ENCODE measurements at places on chromosomes 12 and 14.

- no peak for DNase-seq
Observed at GRCh38 chr12:103415681-103416080, 80.1 kb downstream of the C12orf42 start.

DNA sequence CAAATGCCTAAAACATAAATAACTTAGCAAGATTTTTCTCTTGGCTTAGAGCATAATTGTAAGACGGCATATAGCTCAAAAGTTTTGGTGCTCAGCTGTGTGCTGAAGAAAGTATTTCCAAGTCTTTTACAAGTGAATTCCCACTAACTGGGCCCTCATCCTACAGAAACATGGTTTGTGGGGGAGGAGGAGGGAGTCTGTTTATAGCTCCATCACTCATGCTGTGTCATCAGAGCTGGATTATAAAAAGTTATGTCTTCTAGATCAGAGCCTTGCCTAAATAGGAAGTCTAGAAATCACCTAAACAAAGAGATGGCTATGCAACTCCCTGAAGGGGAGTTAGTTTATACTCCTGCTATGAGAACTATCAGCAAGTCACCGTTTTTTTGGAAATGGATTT, 65.9 kb upstream of the OTOGL start:
- peak; percentile 53 for DNase-seq

- DNase-seq = no peak
Observed at GRCh38 chr14:31582836-31583452, 21.7 kb downstream of the NUBPL start.

DNA sequence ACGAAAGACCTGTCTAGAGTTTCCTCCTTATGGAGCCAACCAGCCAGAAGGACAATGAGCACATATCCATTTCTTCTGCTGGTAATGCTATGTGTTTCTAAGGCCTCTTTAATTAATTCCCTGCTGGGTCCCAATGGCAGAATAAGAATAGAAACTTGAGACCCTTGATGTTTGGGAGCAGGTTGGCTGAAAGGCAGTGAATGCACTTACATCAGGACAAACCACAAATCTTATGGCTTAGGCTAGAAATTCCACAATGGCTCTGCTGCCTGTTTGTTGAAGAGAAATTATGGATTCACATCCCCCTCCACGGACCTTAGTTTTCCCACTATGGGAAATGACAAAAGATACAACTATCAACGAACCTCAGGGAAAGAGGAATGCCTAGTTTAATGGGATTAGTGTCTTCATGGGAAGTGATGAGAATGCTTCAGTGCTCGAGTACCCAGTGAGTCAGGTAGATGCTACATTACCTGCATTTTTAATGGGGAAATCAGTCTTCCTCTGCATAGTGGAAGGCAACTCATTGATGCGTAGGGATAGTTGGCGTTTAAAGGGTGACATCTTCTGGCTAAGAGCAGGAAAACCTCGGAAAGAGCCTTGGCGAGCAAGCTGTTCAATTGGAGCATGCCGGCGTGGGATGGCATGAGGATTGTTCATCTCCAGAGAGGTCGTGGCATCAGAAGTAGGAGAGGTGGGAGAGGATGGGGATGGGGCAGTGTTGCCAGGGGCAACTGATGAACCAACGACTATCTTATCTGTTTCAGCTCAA, 46.5 kb downstream of the PAPLN start:
- DNase-seq = peak; percentile 79

- DNase-seq = no peak
Observed at GRCh38 chr14:76653875-76654572, 107.2 kb upstream of the VASH1 start.

DNA sequence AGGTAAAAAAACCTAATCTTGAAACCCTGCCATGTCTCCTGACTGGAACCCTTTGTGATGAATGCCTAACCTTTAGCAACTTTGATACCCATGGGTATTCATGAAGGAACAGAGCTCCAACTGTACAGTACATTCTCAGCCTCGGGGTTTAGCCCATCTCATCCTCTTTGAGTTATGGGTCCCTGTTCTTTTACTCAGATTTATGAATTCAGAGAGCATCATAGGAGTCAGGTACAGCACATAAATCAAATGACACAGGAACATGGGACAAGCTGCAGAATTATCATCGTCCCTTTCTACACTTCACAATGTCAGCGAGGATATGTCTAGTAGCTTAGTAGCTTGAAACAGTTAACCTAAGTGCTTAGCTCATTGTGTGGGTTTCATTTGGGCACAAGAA, 527.4 kb downstream of the NOVA1 start:
- no peak for DNase-seq

- no peak for DNase-seq
Observed at GRCh38 chr12:72828662-72829324, 556.6 kb downstream of the TRHDE start.

- no peak for DNase-seq
Observed at GRCh38 chr12:77097846-77098245, 32.5 kb upstream of the E2F7 start.

- no peak for DNase-seq
Observed at GRCh38 chr12:59115995-59116394, 195.7 kb upstream of the LRIG3 start.

GRCh38 chr12:111636209-111636945, 37.3 kb upstream of the ATXN2 start:
- DNase-seq = peak; percentile 8

- no peak for DNase-seq
Observed at GRCh38 chr14:105055334-105055733, 9.9 kb downstream of the GPR132 start.

DNA sequence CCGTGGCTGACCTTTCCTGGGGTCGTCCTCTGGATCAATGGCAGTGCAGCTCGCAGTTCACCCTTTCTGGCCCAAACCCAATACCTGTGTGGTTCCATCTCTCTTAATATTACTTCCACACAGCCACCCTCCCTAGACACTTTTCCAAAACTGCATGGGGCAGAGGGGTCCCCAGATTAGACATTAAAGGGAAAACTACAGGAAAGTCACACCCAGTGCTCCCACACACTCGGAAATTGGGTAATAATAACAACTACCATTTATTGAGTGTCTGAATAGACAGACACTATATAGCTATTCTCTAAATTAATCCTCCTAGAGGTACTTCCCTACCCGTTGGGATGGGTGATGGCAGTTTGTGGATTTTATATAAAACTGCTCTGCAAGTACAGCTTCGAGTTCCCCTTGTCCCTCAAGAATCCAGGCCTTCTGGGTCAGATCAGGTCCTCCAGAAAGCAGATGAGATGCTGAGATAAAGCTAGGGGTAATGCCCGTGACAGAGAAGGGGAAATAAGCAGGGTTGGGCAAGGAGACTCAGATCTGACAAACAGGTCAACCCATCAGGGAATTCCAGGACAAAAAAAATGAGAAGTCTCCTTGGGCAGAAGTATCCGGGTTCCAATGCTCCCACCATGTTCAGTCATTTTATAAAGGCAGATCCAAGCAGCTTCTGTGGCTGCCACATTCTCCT, 795 bp upstream of the PXN start:
- no peak for DNase-seq

DNA sequence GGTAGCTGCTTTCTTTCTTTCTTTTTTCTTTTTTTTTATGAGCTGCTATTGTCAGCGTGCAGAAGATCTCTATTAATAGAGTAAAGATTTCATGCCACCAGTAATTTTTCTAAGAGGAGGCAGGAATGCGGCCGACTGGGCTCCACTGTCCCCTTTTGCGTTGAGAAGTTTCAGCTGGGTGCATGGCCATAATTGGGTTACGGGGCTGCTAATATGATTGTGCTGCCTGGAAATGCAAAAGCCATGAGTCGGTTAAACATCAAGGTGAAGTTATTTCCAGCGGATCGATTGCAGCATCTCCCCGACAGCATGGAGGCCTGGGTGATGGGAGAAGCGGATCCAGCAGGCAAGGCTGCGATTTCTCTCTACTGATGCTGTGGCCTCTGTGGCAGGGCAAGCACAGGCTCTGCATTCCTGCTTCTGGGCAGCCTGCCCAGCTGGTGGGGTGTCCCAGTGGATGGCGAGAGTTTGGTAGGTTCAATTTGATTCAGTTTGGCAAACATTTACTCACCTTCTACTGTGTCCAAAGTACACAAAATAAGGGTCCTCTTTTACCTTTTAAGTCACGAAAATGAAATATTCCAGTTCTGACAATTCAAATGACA, 54.4 kb upstream of the PRMT8 start:
- DNase-seq = no peak

GRCh38 chr12:52704464-52704863, 1.1 kb upstream of the KRT77 start:
- DNase-seq = no peak
